ENCODE measurements at places on chromosomes 5 and 9.

- H3K36me3 ChIP-seq, result no peaks in the 10 kb centered on the region
- H3K4me1 ChIP-seq, result peaks cover 7% of the 10 kb centered on the region
- no peak overlapping the region for H3K4me3 ChIP-seq
- no peak overlapping the region for H3K27ac ChIP-seq
- DNase-seq, result peak; percentile 29
Measured at GRCh38 chr5:146052780-146053179, 52.6 kb downstream of the PLAC8L1 start.

GRCh38 chr5:122790354-122791103, 15.6 kb downstream of the SNX2 start:
- no peaks in the 10 kb centered on the region for H3K4me1 ChIP-seq
- H3K27ac ChIP-seq, result no peak overlapping the region
- DNase-seq, result no peak
- no peak overlapping the region for H3K4me3 ChIP-seq
- H3K27me3 ChIP-seq, result no peaks in the 10 kb centered on the region

- no peaks in the 10 kb centered on the region for H3K4me1 ChIP-seq
- H3K27me3 ChIP-seq, result no peaks in the 10 kb centered on the region
- no peak overlapping the region for H3K27ac ChIP-seq
- no peak overlapping the region for H3K4me3 ChIP-seq
- no peak for DNase-seq
- peaks cover 51% of the 10 kb centered on the region for H3K36me3 ChIP-seq
Measured at GRCh38 chr5:230711-231110, 12.6 kb downstream of the SDHA start.

DNA sequence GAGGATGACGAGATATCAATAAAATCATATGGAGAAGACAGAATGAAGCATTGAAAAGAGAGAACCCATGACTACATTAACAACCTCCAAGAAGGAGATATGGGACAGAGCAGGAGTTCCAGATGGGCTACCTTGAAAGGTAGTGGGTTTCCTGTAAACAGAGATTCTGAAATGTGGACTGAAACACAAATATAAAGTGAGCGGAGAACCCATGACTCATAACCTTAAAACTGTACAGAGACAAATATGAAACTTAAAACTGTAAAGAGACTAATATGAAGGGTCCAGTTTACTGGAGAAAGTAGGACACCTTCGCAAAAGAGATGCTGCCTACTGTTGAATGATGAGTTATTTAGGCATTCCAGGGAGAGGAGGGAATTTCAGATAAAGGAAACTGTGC, 383.7 kb downstream of the CAAP1 start:
- H3K27ac ChIP-seq, result no peak overlapping the region
- H3K36me3 ChIP-seq, result no peaks in the 10 kb centered on the region
- H3K4me1 ChIP-seq, result no peaks in the 10 kb centered on the region

DNA sequence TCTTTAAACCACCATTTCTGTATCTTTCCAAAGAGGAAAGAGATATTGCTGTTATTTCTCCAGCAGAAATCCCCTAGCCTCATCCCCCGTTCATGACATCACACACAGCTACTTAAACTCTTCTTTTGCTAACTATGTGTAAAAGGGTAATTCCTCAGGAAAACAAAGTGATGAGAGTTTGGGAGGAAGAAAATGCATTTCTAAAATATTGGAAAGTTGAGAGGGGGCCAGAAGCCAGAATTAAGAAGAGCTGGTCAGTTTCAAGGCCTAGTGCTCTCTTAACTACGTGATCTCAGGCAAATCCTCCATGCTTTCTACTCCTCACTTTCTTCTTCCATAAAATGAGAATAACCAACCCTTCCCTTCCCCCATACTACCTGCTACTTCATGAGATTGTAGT, 109.4 kb downstream of the LIFR start:
- no peaks in the 10 kb centered on the region for H3K27me3 ChIP-seq
- no peak for DNase-seq
- H3K4me1 ChIP-seq, result no peaks in the 10 kb centered on the region

GRCh38 chr5:88145611-88146467, 122.8 kb downstream of the TMEM161B start:
- H3K4me1 ChIP-seq, result peaks cover 3% of the 10 kb centered on the region
- H3K36me3 ChIP-seq, result no peaks in the 10 kb centered on the region
- no peak overlapping the region for H3K4me3 ChIP-seq
- peaks cover 83% of the 10 kb centered on the region for H3K27me3 ChIP-seq

DNA sequence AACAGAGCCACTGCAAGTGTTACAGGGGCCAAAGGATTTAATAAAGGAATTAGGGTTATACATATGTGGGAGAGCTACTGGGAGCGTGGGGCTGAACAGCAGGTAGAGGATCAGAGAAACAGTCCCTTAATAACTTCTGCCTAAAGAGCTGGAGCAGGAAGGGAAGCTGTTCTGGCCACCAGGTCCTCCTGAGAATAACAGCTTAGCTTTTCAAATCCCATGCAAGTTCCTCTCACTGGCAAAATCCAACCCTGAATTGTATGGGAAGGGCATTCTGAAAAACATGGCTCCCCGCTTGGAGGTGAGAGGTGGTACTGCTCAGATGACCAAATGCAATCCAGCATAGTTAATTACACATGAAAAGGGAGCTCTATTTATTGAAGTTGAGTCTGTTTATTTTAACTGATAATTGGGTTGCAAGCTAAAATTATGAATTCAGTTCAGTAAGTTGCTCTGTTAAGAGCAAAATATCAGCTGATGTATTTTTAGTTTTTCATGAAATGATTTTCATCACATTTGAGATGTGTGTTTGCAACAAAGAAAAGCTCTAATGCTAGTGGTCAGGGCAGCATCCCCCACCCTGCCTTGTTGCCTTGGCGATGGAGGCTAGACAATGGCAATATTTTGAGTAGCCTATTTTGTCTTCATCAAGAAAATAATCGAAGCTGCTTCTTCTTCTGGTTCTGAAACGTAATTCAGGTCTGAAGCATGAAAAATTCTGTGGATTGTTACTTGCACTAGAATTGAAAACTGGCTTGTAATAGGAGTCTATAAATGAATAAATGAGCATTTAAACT, 58.4 kb upstream of the SH3GL2 start:
- H3K4me1 ChIP-seq, result no peaks in the 10 kb centered on the region
- H3K27me3 ChIP-seq, result no peaks in the 10 kb centered on the region
- DNase-seq, result no peak
- no peak overlapping the region for H3K27ac ChIP-seq
- H3K36me3 ChIP-seq, result no peaks in the 10 kb centered on the region

GRCh38 chr5:135437796-135438560, 9.2 kb downstream of the DCANP1 start:
- no peaks in the 10 kb centered on the region for H3K36me3 ChIP-seq
- no peak for DNase-seq
- H3K27me3 ChIP-seq, result no peaks in the 10 kb centered on the region
- H3K27ac ChIP-seq, result no peak overlapping the region
- H3K4me3 ChIP-seq, result no peak overlapping the region

GRCh38 chr9:94584555-94584954, 9.1 kb downstream of the FBP2 start:
- H3K4me3 ChIP-seq, result no peak overlapping the region
- H3K27me3 ChIP-seq, result no peaks in the 10 kb centered on the region
- H3K4me1 ChIP-seq, result no peaks in the 10 kb centered on the region
- DNase-seq, result no peak
- H3K27ac ChIP-seq, result no peak overlapping the region

GRCh38 chr9:123772967-123773366, 157.0 kb downstream of the DENND1A start:
- H3K27me3 ChIP-seq, result no peaks in the 10 kb centered on the region
- no peaks in the 10 kb centered on the region for H3K36me3 ChIP-seq
- H3K4me1 ChIP-seq, result peaks cover 38% of the 10 kb centered on the region

DNA sequence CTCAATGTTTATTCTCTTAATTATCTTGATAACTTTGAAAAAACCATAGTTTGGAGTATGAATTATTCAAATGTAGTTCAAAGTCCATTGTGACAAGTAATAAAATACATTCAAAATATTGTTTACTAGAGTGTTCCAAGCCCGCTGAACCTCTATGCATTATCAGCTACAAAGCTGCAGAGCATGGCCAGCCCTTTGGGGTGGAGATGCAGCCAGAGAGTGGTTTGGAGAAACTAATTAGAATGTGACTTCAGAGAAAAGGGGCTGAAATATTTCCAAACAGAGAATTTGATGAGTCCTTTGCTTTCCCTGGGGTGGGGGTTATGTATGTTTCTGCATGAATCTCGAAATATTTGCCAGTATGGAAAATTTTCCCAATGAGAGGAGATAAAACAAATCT, 211.3 kb downstream of the NTRK2 start:
- H3K4me1 ChIP-seq, result no peaks in the 10 kb centered on the region
- no peak overlapping the region for H3K27ac ChIP-seq
- no peak for DNase-seq

- H3K27ac ChIP-seq, result no peak overlapping the region
- no peak overlapping the region for H3K4me3 ChIP-seq
- H3K36me3 ChIP-seq, result no peaks in the 10 kb centered on the region
- H3K27me3 ChIP-seq, result no peaks in the 10 kb centered on the region
- no peak for DNase-seq
- H3K4me1 ChIP-seq, result no peaks in the 10 kb centered on the region
Measured at GRCh38 chr9:136880651-136881050, 5.7 kb upstream of the TRAF2 start.

- H3K27me3 ChIP-seq, result no peaks in the 10 kb centered on the region
- H3K27ac ChIP-seq, result no peak overlapping the region
- no peaks in the 10 kb centered on the region for H3K4me1 ChIP-seq
- no peak overlapping the region for H3K4me3 ChIP-seq
- no peak for DNase-seq
Measured at GRCh38 chr9:20591223-20591622, 31.1 kb downstream of the MLLT3 start.

GRCh38 chr9:32463500-32464293, 62.3 kb downstream of the RIGI start:
- H3K4me1 ChIP-seq, result no peaks in the 10 kb centered on the region
- no peak for DNase-seq
- no peak overlapping the region for H3K4me3 ChIP-seq
- no peaks in the 10 kb centered on the region for H3K27me3 ChIP-seq

- H3K4me1 ChIP-seq, result no peaks in the 10 kb centered on the region
- H3K36me3 ChIP-seq, result no peaks in the 10 kb centered on the region
- no peak overlapping the region for H3K27ac ChIP-seq
- H3K4me3 ChIP-seq, result no peak overlapping the region
- DNase-seq, result no peak
Measured at GRCh38 chr5:126301056-126301455, 122.2 kb upstream of the GRAMD2B start.

DNA sequence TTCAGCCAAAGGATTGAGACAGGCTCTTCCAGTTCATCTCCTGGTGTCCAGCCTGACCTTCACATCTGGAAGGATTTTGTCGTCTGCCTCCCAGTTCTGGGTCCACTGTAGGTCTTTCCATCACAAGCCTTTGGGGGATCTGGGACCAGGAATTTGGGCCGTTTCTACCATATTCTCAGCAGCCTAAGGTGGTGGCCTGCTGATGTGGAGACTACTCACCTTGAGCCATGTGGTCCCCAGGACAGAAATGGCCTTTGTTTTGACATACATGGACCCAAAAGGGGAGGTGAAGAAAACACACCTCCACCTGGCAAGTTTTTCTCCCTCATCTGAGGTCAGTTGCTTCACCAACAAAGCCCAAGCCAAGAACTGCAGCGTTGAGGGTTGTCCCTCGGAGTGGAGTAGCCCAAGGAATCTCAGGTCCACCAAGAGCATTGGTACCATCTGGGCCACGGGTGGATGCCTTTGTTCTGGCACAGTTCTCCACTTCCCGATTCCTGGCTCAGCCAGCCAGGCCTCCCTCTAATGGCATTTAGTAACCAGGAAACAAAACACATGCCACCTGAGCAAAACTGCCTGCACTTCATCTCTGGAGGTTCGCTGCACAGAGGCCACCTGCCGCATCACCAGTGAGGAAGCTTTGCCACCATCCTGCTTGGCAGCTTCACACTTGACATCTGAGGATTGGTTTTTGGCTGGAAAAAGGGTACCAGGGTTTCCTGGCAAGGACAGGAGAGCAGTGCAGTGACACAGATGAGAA, 24.7 kb downstream of the AMBP start:
- no peaks in the 10 kb centered on the region for H3K27me3 ChIP-seq
- no peak overlapping the region for H3K27ac ChIP-seq
- H3K4me1 ChIP-seq, result no peaks in the 10 kb centered on the region
- H3K36me3 ChIP-seq, result peaks cover 14% of the 10 kb centered on the region
- no peak overlapping the region for H3K4me3 ChIP-seq
- no peak for DNase-seq

DNA sequence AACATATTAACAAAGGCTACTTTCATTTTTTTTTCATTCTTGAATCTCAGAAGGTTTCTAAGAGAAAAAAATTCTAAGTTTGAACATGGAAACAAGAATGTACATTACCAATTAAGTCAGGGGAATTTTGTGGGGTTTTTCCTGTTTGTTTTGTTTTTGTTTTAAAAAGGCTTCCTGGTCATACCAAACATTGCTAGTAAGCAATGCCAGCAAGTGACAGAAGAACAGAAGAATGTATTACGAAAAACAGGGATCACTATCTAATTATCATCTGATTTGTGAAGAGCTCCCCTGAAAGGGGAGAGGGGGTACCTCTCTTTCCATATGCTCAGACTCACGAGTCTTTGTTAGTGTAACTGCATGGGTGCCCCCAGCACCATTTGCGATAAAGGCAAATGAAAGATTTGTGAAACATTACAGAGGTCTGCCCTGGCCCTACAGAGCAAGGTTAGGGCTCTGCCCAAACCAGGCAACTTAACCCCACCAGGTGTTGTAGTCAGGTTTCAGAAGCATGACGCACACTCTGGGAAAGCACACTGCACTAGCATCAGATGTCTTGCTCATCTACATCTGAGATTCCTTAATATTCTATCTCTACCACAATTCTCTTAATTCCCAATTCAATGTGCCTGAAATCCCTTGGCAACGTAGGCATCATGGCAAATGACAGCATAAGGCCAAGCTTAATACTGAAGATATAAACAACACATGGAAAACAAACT, 268.2 kb downstream of the MLLT3 start:
- DNase-seq, result no peak
- H3K4me1 ChIP-seq, result peaks cover 52% of the 10 kb centered on the region
- H3K27ac ChIP-seq, result no peak overlapping the region
- H3K36me3 ChIP-seq, result no peaks in the 10 kb centered on the region

DNA sequence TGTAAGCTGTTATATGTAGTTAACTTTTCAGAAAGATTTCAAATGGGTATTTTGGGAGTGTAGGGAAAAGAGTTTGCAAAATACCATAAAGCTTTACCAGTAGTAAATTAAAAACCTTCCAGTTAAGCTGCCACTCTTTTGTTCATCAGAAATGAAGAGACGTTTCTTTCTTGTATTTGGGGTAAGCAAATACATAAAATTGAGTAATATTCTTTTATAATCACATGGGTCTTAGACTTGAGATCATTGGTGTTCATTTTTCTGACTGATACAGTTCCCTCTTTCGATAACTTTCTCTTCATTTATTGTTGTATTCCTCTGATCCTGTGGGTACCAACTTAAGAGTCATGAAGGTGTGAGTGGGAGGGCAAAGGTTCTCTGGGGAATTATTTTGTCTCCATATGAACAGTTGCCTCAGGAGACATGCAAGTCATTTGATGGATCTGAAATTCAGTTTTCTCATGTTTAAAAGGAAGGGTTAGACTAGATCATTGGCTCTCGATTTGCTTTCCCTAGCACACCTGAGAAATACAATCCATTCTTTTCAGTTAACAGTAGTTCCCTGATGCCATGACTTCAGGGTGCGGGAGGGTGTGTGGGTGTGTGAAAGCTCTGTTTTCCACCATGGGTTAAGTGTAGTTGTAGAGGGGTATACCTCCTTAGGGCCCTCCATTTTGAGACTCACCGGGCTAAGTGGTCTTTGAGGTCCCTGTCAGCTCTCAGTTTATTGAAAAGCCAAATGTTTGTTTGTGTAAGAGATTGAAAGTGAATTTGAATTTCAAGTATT, 47.7 kb downstream of the CNTRL start:
- DNase-seq, result no peak
- peaks cover 5% of the 10 kb centered on the region for H3K4me1 ChIP-seq
- H3K4me3 ChIP-seq, result peak overlapping the region; percentile 37
- peaks cover 8% of the 10 kb centered on the region for H3K36me3 ChIP-seq
- no peaks in the 10 kb centered on the region for H3K27me3 ChIP-seq
